ENCODE measurements at places on chromosomes 4 and X.

- no peak for DNase-seq
Measured at GRCh38 chrX:16250296-16250695, 83.0 kb downstream of the MAGEB17 start.

- DNase-seq, result no peak
Measured at GRCh38 chrX:98398542-98398941, 1514.8 kb downstream of the RPA4 start.

DNA sequence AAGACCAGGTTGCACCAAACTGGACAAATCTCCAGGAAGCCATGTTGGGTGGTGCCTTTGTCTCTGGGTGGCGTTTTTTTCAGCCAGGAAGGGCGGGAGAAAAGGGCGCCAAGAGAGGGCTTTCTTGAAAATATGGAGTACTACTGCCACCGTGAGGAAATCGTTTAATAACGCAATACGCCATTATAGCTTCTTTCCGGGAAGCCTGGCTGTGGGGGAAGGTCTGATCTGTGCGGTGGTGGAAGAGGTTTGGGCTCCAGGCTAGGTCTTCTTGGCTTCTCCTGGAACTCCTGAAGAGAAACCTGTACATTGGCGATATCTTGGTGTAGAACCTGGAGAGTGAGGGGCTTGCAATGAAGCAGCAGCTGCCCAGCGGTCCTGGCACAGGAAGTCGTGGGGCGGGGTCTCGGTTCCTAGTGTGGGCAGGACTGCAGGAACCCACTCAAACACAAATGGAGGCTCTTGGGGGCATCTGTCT, 202.7 kb downstream of the OR13H1 start:
- no peak for DNase-seq

- DNase-seq, result no peak
Measured at GRCh38 chrX:72201836-72202536, 20.4 kb downstream of the PIN4 start.

DNA sequence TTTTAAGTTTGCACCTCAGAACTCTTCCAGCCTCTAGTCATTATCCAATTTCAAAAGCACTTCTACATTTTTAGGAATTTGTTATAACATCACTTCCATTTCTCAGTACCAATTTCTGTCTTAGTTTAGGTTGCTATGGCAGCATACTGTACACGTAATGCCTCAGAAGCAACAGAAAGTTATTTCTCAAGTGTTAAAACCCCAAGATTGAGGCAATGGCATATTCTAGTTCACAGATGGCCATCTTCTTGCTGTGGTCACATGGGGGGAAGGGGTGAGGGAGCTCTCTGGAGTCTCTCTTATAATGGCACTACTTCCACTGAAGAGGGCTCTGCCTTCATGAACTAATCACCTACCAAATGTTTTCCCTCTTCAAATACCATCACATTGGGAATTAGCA, 220.3 kb upstream of the CTSO start:
- no peak for DNase-seq

- no peak for DNase-seq
Measured at GRCh38 chr4:40340030-40340429, 4.9 kb downstream of the CHRNA9 start.

- DNase-seq, result no peak
Measured at GRCh38 chr4:153010146-153010545, 74.0 kb downstream of the FHDC1 start.

GRCh38 chr4:54540931-54541330, 116.8 kb upstream of the KIT start:
- DNase-seq, result no peak

DNA sequence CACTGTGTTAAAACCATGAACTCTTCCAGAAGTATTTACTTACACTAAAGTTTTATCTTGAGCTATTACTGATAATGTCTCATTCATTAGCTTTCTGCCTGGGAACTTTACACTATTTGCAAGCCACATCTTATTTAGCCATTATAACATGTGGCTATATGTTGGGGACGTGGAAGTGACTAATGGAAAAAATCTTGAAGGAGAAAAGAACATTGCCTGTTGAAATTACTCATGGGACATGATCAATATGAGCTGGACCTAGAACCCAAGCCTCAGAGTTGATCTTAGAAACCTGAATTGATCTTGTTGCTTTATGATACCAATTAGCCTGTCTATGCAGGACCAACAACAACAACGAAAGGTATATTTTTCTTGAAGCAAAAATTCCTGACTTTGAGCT, 22.5 kb upstream of the ARHGAP6 start:
- DNase-seq, result no peak

GRCh38 chr4:58732973-58733372, 1622.8 kb upstream of the IGFBP7 start:
- no peak for DNase-seq

DNA sequence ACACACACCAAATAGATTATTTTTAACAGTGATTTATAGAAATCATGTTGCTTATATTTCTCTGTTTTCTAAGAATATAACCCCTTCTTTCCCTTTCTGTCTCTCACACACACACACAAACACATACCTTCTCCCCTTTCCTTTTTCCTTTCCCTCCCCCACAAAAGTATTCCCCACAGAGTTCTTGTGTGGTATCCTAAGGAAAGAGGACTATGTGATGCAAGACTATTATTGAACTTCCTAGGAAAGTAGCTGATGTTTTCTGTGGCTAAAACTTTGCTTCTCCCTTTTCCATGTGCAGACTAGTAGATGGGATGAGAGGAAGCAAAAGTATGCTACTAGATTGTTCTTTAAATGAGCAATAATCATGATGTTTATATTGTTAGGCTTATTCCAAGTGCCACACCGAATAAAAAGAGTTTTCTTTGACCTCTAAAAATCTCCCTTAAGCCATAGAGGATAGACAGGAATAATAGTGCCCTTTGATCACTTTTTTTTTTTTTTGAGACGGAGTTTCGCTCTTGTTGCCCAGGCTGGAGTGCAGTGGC, 38.7 kb downstream of the CPEB2 start:
- no peak for DNase-seq

DNA sequence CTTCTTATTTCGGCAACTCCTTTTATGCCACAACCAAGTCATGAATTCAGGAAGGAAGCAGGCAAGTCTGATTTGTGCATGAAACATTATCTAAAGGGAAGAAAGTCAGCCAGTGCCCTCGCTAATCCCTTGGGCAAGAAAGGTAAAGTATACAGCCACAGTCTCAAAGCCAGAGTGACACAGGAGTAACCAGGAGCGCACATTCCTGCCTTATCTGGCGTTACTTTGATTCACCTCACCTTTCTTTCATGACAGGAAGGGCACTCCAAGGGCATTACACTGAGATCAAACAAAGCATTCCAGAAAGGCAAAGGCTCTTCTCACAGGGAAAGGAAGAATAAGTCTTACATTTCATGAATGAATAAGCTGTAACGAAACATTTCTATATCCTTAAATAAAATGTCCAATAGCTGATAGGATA, 38.8 kb downstream of the FAT1 start:
- no peak for DNase-seq

DNA sequence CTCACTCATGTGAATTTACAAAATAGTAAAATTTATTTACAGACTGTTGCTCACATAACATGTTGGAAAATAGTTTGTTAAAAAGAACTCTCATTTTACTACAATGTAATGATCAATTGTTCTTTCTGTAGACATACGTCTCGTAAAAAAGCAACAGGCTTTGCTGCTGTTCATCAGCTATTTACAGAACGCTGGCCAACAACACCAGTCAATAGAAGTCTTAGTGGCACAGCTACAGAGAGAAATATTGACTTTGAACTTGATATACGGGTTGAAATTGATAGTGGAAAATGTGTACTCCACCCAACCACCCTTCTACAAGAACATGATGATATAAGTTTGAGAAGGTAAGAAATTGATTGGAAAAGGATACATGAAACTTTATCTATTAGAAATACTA, 47.6 kb upstream of the ADAD1 start:
- no peak for DNase-seq

- no peak for DNase-seq
Measured at GRCh38 chrX:22090181-22090580, 58.1 kb downstream of the PHEX start.

DNA sequence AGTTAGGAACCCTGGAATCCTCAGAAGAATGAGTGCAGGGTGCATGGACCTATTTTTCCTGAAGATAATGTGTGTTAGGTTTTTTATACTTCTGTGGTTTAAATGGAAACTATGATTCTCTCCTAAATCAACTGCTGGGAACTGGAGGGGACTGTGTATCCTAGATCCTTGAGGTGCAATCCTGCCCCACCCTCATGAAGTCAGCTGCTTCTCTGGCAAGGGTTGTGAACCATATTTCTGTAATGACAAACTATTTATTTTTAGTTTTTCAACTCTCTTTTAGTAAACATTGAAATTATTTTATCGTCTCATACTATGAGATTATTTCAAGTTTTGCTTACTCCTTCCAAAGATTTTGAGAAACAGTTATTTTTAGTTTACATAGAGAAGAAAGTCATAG, 25.8 kb upstream of the VEGFC start:
- DNase-seq, result no peak

- no peak for DNase-seq
Measured at GRCh38 chr4:145805490-145805889, 125.5 kb downstream of the C4orf51 start.

- no peak for DNase-seq
Measured at GRCh38 chr4:136917312-136918110, 614.8 kb downstream of the PCDH18 start.

GRCh38 chrX:56268888-56269287, 36.7 kb downstream of the KLF8 start:
- DNase-seq, result no peak

- no peak for DNase-seq
Measured at GRCh38 chr4:85607624-85608023, 132.7 kb downstream of the ARHGAP24 start.

DNA sequence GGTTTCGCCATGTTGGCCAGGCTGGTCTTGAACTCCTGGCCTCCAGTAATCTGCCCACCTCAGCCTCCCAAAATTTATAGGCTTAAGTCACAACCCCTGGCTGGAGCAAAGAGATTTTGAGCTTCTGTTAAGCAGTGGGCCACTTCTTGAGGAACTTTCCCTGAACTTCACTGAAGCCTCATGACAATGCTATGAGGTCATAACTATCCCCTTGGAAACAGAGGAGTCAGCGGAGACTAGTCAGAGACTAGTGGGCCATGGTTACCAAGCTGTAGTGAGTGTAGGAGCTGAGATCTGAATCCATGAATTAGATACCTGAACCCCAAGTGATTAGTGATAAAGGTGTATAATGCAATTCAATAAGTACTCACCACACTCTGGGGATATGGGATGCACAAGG, 145.1 kb upstream of the MSX1 start:
- no peak for DNase-seq

DNA sequence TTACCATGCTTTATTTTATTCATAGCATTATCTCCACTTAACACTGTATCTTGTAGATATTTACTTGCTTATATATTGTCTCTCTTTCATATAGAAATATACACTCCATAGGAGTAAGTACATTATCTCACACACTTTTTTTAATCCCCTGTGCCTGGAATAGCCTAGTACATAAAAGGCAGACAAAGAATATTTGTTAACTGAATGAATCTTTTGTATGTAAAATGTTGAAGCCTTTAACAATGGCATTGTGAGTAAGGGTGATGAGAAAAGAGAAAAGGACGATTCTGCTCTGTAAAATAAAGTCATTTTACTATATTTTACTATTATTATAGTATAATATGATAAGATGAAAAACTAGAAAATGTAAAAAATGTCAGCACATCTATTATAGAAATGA, 97.7 kb upstream of the PDHA2 start:
- DNase-seq, result no peak

DNA sequence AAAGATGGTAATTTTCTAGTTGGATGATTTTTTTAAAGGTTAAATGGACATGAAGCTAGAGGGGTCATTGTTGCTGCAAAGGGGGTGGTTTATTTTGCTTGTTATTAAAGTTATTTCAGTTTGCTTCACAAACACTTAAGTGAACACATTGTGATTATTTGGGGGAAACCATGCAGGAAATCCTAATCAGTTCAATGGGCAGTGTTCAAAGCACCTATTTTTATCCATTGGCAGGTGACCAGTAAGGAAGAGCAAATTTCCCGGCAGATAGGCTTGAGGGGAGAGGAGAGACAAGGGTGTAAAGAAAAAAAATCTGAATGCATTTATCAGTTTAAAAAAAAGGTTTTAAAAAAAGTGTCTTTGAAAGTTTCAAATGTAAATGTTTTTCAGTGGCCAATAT, 17.6 kb downstream of the GPR174 start:
- no peak for DNase-seq

- no peak for DNase-seq
Measured at GRCh38 chr4:162282684-162283083, 118.9 kb upstream of the FSTL5 start.

GRCh38 chr4:103996064-103996463, 276.3 kb upstream of the TACR3 start:
- DNase-seq, result no peak

DNA sequence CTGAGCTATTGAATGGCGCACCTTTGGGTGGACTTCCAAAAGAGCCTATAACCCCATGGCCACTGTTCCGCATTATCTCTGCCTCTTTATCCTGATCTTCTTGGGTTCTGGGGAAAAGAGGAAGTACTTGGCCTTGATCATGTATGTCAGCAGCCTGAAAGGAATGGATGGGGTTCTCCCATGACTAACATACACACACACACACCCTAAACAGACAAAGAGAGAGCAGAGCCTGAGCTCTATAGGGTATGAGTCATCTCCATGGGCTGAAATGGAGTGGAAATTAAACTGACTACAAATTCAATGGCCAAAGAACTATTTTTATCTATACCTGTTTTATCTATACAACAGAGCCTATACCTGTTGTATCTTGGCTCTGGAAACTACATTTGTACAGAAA, 141.5 kb upstream of the MTMR8 start:
- DNase-seq, result no peak

- DNase-seq, result no peak
Measured at GRCh38 chr4:3690551-3691152, 75.5 kb upstream of the ADRA2C start.

GRCh38 chr4:188032170-188032569, 36.6 kb downstream of the ZFP42 start:
- no peak for DNase-seq

DNA sequence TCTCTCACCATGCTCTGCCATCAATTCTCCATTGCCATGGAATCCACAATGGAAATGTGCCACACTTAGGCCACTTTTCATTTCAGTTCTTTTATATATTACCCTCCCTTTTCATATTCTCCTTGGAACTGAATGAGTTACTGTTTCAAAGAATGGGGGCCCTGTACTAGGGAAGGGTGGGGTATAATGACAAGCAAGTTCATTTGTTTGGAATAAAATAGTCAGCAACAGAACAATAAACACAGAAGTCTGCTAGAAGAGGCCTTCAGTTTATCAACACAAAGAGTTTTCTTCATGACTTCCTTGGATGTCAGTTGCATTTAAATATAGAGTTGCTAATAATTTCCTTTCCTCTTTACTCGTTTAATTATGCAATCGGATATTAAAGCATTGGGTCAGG, 478.3 kb upstream of the FTHL17 start:
- no peak for DNase-seq

GRCh38 chr4:124804584-124804983, 92.1 kb upstream of the ANKRD50 start:
- no peak for DNase-seq

GRCh38 chr4:10898072-10898471, 213.5 kb upstream of the CLNK start:
- no peak for DNase-seq
